ENCODE measurements at places on chromosomes 6 and 20.

DNA sequence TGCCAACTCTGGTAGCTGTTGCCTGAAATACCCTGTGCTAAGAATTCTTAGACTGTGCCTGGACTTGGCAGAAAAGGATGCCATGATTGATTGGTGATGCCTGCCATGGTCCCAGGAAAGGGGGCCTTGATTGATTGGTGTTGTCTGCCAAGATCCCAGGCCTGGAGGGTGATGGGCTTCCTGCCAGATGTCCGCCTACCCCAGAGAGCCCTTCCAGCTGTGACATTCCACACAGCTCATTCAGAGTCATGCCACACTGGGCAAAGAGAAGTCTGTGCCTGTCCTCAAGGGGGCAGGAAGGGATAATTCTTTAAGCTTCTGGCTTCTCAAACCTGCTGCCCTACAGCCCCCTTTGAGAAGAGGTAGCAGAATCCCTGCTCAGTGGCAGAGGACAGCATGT lies 24.6 kb downstream of the RIMS4 start:
- no peak for DNase-seq

DNA sequence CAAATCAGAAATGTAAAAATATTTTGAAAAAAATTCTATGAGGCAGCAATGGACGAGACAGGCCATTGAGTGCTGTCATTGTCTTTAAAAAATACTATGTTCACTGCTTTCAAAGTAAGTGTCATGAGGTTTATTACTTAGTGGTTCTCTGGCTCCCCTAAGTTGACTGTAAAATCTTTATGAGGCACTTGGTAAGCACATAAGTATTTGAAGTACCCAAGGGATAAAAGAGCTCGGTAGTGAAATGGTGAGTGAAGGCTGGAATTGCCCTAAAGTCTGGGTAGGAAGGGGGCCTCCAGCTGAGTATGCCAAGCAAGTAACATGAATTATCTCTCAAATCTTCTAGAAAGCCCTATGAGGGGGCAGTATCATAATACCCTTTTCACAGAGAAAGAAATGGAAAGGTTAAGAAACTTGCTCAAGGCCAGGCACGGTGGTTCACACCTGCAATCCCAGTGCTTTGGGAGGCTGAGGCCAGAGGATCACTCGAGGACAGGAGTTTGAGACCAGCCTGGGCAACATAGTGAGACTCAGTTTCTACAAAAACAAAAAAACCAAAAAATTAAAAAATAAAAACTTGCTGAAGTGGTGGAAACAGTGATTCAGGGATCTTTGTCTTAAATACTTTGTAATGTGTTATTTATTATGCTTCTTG lies 5.5 kb upstream of the CTCFL start:
- DNase-seq = no peak

DNA sequence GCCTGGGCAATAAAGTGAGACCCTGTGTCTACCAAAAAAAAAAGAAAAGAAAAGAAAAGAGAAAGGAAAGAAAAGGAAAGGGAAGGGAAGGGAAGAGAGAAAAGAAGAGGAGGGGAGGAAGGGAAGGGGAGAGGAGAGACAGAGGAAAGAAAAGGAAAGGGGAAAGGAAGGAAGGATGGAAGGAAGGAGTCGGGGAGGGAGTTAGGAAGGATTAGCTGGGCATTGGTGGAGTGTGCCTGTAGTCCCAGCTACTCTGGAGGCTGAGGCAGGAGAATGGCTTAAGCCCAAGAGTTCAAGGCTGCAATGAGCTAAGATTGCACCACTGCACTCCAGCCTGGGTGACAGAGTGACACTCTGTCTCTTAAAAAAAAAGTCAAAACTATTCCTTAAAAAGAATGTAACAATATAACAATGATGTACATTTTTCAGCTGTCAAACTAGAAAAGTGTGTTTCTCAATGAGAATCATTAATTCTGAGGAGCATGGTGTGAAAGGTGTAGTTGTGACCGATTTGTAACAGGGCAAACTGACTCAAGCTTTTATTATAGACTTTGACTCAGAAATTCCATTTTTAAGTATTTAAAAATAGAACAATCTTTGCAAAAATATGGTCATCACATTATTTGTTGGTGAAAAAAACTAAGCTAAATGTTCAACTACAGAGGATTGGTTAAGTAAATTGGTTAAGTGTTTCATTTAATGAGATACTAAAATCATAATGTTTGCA lies 14.7 kb downstream of the SNRPB start:
- DNase-seq = no peak

DNA sequence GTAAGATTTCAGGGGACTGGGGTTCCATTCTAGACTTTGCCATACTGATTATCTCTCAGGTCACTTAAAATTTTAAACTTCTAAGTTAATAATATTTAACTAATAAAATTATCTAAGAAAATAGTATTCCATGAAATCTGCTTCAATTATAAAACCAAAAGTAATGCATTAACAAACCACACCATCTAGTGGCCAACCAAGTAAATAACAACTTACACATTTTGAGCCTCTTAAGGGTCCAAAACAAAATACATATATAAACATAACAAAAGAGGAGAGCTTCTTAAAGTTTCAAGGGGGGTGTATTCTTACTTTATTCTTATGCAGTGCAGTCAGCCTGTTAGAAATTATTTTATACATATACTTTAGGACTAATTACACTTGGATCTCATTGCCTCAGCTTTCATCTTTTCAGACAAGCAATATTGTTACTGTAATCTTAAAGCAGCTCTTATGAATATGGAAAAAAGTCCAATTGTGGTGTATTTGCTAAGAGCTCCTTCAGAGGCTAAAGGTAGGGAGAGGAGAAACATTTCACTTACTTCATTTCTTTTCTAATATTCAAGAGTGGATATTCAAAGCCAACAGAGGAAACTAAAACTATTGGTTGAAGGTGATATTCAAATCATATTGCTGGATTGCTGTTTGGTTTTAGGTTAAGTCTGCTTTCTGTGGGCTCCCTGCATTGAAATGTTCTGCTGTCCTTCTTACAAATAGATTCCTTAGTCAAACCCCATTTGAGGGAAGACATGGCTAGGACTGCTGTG lies 199.7 kb upstream of the SIM1 start:
- no peak for DNase-seq

DNA sequence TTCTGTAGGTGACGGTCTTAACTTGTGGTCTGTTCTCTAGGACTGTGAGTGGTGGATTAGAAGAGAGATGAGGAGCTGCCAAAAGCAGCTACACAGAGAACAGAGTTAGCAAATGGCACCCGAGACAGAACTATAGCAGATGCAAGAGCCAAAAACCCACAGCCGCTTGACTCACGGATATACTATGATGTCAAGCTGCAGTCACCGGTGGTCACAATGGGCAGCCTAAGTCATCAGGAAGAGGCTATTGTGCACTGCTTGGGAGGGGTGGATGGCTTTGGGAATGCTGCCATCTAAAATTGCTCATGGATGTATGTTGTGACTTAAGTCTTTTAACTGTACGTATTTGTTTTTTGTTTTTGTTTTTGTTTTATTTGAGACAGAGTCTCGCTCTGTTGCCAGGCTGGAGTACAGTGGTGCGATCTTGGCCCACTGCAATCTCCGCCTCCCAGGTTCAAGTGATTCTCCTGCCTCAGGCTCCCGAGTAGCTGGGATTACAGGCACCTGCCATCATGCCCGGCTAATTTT lies at the start of gene GTSF1L:
TSS of gene GTSF1L (minus strand) at position 192 of the 528 bp plus-strand sequence. CDS start 308 bp downstream, outside the sequence.
- no peak for DNase-seq

DNA sequence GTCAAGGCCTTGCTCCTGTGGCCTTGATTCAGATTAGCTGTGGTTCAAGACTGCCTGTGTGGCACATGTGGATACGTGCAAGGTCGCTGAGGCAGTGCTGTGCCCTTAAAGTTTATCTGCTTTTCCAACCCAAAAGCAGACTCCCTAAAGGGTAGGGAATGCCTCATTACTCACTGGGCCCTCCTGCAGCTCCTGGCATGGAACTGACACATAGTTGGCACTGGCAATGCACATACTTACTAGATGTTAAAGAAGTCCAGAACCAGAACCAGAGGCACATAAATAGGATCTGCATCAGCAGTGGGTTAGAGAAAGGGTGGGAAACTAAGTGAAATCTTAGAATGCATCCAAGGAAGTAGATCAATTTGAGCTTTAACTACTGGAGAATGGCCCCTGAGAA lies 90.6 kb upstream of the MLN start:
- DNase-seq = no peak

GRCh38 chr6:156699017-156699421 lies 78.2 kb upstream of the ARID1B start:
- DNase-seq = no peak

- DNase-seq = peak; percentile 36
Measured at GRCh38 chr20:23246717-23247664, 103.6 kb upstream of the NXT1 start.

DNA sequence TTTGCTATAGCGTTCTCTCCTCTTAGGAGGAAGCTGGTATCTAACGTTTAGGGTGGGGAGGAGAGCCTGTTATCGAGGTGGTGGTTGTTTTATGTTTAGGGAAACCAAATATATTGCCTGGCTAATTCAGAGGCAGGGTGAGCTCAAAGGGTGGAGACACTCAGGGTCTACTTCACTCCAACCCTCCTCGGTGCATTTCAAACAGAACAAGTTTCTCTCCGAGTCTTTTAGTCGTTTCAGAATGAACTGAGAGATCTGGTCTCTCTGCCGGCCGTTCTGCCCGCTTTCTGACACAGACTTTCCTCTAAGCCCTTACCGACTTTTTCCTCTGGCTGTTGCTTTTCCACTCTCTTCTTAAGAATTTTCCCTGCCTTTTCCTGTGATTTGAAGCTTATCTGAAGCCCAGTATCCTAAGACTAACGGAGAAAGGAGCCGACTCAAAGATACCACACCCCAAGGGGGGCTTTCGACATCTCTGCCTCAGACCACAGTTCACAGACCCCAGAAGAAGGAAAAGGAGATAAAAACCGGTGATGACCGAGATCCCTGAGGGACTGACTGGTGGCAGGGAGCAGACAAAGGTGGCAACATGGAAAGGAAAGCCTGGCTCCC lies 865 bp downstream of the STK38 start:
- DNase-seq = no peak

DNA sequence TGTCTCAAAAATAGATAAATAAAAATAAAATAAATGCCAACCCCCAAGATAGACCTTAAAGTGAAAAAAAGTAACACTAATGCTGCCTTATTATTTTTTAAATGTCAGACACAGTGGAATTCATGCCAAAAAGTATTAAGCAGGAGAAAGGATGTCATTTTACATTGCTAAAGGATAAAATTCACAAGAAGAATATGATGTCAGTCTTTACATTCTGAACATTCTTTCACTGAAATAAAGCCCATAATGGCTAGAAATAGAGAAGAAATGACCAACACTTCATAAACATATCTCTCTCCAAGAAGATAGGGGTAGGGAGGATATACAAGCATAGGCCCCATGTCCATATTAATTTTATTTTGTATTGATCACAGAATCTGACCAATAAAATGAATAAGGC lies 47.4 kb downstream of the SLC23A2 start:
- DNase-seq = no peak

DNA sequence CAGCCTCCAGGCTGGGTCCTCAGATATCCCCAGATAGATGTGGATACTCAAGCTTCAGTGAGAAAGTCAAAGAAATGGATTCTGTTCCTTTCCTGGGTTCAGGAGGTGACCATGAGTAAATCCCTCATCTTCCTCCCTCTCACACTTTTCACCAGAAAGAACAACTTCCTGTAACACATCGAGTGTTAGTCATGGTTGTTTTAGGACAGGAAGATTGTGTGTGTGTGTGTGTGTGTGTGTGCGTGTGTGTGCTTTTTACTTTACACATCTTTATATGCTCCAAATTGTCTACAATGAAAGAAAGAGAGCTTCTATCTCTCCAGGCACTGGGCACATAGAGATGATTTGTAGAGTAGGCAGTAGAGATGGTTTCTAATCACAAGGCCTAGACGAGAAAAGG lies 139.9 kb downstream of the TBXT start:
- DNase-seq = no peak

Data from GM10248 (cell line).